ENCODE measurements at places on chromosomes 6 and 20. TPM values are rescaled to one million over a fixed set of nuclear protein-coding genes. Genes with fewer than 3 reads are reported as not detected.
A peak's percentile ranks its signal among the peaks of the same experiment; 100 is the strongest.

DNA sequence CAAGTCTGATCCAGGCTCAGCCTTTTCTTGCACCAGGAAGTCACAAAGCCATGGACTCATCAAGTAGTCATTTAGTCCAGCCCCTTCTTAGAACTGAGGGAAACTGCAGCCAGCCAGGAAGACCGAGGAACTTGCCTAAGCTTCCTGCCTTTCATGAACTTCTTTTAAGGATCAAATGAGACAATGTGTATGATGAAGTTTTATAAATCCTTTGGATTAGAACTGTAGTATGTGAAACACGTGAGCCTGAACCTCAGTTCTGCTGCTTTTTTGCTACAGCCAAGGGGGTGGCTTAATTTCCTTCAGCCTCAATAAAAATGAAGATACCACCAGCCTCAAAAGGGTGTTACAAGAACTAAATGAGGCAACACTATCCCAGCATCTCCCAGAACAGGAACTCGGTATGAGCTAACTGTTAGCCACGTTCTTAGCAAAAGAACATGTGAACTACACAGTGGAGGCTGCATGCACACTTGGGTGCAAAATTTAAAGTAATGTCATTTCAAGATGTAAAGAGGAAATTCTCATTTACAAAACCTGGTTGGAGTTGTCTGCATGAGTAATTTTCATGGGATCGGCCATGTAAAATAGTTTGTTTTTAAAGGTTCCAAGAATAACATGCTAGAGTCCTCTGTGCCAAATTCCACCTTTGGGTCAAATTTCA is 76.0 kb upstream of the TBC1D7 start:
- DNase-seq = no peak

DNA sequence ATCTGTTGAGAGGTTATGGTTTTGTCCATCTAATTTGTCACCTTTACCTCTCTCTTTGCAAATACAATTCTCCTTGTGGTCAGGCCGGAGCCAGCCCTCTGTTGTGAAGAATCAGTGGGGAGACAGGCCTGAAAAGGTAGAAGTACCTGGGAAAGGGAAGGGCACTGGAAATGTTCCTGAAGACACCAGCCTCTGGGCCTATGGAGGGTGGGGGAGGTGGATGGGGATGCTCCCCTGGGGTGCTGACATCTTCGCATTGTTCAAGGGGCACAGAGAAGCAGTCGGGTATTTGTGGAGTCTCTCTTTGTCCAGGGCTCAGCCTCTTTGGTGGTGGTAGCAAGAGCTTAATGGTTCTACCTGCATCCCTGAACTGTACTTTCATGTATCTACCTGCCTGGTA is 24.4 kb upstream of the AFDN start:
- DNase-seq = no peak

Gene DEFB124
- not detected for polyA plus RNA-seq

DNA sequence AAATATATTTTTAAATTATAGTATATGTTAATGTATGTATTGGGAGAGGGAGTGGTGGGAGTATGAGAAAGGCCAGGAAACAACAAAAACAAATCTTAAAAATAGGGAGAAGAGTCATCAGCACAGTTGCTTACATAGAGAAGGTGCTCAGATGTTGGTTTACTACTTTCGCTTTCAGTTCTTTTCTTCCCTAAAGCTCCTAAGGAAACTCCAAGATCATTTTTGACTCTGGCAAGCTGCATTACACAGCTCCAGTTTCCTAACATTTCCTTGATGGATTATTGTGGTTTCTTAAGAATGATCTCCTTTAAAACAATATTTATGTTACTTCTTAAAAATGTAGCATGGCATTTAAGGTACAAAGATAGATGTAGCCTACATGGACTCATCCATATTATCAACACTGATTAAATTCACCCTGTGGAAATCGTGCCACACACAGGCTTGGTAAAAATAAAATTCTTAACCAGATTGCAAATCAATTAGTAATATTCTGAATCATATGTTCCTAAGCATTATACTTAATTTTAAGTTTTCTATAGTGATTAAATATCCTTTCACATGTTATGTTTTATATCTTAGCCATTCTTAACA is 118.0 kb upstream of the MAN1A1 start:
- no peak for DNase-seq

Gene NCOA7
- 7.4 TPM for polyA plus RNA-seq

Gene TMX4
- polyA plus RNA-seq = 18.9 TPM

DNA sequence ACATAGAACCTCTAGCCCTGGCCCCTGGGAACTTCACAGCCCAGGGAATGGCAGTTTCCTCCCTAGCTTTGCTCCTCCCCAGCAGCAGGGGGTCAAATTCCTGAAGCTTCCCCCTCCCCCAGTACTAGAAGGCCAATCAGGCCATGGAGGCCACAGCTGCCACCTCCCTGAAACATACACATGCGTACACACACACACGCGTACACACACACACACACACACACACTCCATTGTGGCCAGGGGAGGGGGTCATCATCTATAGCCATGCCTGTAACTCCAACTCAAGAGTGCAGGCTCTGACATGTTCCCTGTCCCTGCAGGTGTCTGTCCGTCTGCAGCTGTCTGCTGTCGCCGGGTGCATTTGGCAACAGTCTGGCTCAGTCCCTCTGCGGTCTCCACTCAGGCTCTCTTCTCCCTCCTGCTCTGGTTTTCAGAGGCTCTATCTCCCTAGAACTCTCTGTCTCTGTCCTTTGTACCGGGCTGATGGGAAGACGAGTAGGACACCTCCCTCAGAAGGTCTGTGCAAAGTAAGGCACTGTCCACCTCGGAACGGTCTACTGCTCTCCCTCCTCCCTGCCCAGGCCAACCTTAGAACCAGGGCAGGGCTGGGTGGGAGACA is 1.4 kb downstream of the LRFN2 start:
- DNase-seq = peak; percentile 12

Gene TFAP2C
- polyA plus RNA-seq = 0.49 TPM

Gene DNAH8
- not detected for polyA plus RNA-seq

Gene SMPDL3A
- 19.8 TPM for polyA plus RNA-seq

DNA sequence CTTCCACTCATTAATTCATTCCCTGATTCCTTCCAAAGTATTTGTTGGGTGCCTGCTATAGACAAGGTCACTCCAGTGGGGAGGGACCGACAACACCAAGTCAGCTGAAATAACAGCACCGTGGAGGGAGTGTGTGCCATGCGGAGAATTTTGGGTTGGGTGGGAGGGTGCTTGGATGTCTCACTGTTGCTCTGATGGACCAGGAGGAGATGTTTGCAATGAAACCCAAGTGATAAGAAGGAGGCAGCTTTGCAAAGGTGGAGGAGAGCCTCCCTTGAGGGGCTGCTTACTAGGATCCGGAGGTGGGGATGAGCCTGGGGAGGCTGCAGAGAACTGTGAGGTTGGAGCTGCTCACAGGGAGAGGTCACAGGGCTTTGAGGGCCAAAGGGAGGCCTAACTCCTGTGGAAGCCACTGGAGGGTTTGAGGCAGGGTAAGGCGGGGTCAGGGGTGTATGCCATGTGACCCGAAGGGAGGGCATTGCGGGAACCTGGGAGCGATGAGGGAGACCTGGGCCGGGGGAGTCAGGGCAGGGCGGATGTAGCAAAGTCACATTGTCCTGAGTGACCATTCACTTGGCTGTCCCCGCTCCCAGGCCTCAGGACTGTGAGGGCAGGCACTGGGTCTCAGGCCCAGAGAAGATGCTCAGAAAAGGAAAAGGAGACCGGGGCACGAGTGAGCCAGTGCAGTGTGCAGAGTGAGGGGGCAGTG is 124.5 kb downstream of the PHACTR3 start:
- DNase-seq = no peak

DNA sequence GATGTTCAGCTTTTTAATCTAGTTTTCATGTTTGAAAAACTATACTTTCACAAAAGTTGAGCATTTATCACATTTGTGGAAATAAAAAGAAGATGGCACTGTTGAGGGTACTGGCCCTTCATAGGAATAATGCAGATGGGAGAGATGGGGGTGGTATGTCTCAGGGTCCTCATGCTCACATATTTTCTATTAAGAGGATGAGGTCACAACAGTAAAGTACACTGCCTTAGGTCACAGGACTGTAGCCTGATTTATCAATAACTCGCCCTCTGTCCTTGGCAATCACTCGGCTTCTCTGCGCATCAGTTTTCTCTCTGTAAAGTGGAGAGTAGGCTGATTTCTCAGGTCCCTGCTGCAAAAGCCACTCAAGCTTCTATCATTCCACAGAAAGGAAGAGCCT is 55.9 kb downstream of the PPP1R3G start:
- no peak for DNase-seq

Gene FAM83C
- not detected for polyA plus RNA-seq

DNA sequence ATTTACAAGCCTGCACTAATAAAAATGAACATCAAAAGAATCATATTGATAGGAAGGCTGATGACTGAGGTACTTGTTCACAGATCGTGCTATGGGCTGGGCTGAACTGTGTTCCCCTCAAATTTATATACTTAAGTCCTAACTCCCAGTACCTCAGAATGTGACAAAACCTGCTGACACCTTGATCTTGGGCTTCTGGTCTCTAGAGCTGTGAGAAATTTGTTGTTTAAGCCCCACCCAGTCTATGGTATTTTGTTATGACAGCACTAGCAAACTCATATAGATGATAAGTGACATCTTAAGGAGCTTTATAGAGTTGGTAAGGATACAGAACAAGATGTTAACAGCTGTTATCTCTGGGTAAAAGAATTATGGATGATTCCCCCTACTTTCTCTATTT is 13.8 kb downstream of the UBE2V1 start:
- no peak for DNase-seq

GRCh38 chr6:53335224-53335994 is 13.3 kb downstream of the ELOVL5 start:
- DNase-seq = no peak

Gene FAM162B
- polyA plus RNA-seq = 0.95 TPM

DNA sequence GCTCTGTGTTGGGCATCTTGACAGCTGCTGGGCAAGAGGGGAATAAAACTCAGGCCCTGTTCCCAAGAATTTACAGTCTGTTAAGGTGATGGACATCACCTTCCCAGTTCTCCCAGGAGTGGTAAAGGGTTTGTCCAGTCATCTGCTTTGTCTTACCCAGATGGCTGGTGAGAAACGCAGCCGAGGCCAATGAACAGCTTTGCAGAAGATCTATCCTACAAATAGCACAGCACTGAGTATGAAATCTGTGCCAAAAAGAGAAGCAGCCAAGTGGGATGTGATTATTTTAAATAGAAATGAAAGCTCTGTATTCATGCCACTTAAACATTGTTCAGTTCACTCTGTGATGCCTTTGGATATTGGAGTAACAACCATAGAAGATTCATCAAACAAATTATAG is 132.7 kb upstream of the SLC22A16 start:
- DNase-seq = no peak

GRCh38 chr20:59864726-59865125 is 68.7 kb downstream of the SYCP2 start:
- no peak for DNase-seq

DNA sequence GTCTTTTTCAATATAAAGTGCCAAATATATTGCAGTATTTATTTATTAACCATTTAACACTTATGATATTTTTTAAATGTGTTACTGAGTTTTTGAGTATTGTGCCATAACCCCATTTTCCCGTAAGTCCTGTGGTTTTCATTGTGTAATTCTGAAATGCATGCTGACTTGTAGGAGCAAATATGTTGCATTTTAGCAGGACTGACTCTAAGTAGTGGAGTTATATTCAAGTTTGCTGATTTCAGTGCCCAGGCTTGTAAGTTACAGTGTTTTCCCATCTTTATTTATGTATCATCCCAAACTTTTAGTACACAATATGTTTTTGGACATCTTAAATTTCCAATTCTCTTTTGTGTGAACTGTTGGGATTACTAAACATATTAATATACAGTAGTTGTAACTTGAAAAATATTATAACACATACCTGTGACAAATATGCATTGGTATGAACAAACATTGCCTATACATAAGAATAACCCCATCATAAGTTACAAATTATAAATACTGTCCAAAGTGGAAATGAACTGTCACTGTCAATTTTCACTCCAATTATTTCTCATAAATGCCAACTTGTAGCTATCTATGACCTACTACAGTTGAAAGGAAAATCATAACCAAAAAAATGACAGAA is 179.3 kb upstream of the RUNX2 start:
- DNase-seq = no peak

Gene CYP39A1
- 3.0 TPM for polyA plus RNA-seq

Gene F13A1
- 7.3 TPM for polyA plus RNA-seq

DNA sequence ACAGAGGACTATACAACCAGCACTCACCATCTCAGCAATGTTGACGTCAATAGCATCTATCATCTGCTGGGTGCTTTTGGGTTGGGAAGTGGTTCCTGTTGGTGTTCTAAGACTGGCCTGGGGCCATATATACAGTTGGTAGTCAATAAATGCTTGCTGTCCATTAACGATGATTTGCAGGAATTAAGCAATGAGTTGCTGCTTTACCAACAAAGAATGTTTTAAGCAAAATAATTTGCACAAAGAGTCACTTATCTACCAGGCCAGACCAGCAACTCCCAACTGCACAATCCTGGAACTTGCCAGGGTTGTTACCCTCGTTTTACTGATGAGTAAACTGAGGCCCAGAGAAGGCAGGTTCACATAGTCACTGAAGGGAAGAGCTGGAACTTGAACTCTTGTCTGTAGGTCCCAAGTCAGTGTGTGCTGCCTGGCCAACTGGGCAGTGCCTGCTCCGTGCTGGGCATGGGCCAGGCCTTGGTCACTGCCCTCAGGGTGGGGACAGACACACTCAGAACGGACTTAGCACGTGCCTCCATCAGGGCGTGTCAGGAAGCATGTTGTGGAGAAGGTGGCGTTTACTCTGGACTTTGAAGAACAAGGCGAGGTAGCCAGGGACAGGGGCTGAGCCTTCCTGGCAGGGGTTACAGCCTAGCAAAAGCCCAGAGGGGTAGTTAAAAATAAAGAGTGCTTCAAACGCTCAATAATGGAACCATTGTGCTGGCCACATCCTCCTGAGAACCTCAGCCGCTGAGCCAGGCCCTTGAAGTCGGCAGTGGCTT is 2.5 kb upstream of the SRC start:
- DNase-seq = no peak

Gene NRSN1
- polyA plus RNA-seq = 0.23 TPM

Gene ADRM1
- polyA plus RNA-seq = 74.8 TPM

DNA sequence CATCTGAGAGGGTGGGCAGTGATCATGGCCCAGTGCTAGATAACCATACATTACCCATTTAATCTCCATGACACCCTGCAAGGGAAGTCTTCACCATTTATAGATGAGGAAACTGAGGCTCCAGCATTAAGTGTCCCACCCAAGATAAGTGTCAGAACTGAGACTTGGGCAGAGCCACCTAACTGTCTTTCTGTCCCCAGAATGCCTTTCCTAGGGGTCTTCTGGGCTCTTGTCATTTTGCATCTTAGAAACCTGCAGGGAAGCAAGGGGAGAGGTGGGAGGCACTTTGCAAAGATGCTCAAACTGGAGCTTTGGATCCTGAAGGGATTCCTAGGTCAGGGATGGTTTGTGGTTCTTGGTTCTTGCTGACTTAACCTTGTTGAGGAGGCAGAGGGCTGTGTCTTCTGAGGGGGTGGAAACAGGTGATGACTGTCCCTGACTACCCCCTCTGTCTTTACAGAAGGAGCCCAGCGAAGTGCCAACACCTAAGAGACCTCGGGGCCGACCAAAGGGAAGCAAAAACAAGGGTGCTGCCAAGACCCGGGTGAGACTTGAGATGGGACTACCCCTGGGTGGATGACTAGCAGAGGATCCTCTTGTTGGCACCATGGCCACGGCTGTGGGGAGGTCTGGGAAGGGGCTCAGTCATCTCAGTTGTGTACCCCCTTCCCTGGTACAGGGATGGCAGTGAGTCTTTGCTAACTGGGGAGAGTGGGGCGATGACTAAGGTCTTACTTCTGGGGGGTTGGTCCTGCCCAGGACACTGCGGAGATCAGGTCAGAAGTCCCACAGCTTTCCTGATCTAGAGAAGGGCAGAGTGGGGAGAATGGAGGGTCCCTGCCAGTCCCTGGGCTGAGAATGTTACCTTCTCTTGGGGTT is 5.8 kb downstream of the HMGA1 start:
- peak; percentile 35 for DNase-seq

- peak; percentile 51 for DNase-seq
Observed at GRCh38 chr6:133553652-133554051, 312.5 kb downstream of the EYA4 start.
